ENCODE measurements at places on chromosomes 7 and 10.

DNA sequence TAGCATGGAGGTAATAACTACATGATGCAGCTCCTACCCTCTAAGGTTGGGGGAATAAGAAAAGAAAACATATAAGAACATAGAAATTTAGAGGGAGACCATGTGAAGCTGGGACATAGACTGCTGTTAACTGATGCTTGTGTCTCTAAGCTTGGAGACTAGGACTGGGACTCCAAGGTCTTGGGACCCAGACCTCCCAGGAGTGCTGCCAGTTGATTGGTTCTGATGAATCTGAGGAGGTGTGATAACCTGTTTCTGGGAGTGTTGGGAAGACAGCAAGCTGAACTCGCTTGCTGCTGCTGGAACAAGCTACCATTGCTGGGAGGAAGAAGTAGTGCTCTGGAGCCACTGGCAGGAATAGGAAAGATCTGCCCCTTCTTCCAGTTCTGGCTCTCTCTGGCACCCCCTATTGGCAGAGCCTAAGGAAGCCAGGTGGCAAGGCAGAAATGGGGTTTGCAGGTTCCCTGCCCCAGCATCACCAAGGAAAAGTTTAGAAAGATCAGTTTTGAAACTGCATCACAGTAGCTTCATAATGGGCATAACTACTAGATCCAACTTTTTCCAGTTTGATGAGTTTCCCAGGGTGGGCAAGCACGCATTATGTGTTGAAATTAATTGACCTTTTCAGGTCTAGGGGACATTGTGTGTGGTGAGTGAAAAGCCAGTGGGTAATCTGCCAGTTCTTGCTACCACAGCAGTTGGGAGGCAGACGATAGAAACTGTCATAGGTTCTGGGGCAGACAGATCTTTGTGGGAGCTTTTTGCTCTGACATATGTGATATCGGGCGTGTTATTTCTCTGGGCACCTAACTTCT, 140.7 kb downstream of the SND1 start:
- DNase-seq: peak; percentile 56

GRCh38 chr10:111531690-111532089, 454.9 kb downstream of the ADRA2A start:
- no peak for DNase-seq

DNA sequence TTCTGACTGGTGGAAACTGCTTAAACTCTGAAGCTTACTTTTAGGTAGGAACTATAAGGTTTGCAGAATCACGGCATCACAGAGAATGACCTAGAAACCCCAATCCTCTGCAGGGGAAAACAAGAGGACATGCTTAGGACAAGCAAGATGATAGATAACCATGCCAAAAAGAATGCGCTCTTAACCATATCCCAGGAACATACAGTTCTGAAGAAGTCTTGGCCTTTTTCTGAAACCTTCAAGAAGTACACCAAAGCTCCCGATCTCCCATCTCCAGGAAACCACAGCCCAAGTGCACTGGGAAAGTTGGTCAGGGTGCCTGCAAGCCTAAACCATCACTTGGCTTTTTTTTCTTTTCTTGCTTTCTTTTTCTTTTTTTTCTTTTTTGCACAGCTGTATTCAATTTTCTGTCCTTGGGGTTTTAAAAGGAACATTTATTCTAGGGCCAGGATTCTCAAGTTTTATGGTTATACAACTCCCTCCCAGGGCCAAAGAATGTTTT, 12.2 kb upstream of the SVIL start:
- no peak for DNase-seq

DNA sequence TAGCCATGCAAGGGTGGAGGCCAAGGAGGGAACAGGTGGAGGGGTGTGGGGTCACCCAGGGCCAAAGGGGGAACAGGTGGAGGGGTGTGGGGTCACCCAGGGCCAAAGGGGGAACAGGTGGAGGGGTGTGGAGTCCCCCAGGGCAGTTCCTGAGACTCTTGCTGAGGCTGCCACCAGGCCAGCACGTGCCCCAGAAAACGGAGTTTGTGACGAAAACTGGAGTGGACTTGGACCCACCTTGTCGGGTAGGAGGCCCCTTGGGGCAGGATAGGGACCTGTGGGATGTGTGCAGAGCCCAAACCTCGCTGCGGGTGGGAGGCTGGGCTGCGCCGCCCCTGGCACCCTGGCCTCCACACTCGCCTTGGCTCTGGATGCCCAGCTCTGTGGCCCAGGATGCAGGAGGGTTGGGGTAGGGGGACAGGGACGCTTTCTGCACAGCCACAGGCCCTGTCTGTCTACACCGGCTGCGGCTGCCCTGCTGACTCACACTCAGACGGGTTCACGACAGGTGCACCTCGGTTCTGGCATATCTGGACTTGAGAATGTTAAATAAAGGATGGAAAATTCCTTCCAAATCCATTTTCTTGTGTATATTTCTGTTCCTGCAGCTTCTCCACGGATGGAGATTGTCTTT, 562 bp upstream of the ADGRA1 start:
- DNase-seq: no peak

DNA sequence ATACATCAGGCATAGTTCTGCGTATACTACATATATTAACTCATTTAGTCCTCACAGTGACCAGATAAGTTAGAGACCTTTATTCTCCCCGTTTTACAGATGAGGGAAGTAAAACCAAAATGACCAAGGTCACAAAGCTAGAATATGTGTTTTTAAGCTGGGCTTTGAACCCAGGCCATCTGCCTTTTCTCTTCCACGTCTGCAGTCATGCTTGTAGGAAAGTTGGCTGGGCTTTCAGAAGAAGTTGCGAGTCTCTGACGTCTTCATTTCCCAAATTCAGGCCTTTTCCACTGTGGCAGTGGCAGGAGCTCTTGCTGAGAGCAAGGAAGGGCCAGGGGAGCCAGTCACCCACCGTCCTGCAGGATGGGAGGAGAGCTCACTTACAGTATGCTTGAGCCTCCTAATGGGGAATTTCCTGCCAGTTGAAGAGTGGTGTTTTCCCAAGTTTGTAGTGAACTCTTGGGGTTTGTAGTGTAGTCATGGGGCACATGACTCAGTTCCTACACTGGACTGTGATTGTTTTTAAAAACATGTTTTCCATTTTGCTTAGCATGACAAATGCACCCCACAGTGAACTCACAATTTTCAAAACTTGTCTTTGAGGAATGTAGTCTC, 34.2 kb downstream of the CYP17A1 start:
- no peak for DNase-seq

DNA sequence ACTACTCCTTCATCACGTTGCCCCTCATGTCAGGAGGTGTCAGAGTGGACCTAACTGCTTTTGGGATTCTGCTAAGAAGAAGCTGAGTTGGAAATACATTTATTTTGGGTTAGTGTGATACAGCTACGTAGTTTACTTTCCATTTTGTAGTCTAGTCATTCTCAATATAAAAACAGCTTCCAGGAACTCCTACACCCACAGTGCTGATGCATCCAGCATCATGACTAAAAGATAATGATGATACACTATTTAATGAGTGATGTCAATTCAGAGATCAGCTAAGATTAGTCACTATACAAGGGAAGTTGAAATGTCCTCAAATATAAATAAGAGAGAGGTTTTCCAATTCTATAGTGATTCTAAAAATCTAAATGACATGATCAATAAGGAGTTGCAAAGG, 264.2 kb upstream of the SLC26A5 start:
- DNase-seq: no peak

- no peak for DNase-seq
Observed at GRCh38 chr10:86642499-86642898, 11.8 kb upstream of the OPN4 start.

DNA sequence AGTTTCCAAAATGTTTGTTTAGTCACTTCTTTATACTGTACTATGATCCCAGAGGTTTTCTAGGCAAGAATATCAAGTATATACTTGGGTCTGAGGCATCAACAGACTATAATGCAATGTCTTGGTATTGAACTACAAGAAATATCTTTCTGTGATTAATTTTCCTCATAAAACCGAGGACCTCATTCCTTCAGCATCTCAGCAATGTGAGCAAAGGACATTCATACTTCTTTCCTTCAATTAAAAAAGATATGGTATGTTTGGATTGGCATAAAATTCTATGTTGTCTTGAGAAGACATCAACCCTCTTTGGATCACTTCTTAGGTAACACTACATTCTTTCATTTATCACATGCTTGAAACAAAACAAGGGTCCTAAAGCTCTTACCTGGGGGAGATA, 524.5 kb downstream of the PHTF2 start:
- no peak for DNase-seq

DNA sequence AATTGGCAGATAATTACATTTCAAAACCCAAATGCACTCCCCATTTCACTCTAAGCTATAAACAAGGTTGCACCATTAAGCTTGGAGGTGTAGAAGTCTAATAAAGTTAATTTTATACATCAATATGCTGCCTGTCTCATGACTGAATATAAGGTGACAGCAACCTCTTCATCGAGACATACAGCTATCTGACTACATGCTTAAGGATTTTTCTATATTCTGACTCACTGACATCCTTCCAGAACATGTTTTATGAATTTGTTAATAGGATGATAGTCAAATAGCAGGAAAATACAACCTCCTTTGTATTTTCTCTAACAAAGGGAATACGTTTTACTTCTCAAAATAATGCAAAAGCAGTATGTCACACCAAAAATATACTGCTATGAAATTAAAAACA, 76.6 kb downstream of the NRBF2 start:
- no peak for DNase-seq
